ENCODE measurements at places on chromosomes 1 and 21. TPM values are rescaled to one million over a fixed set of nuclear protein-coding genes. Genes with fewer than 3 reads are reported as not detected.

- no peak for DNase-seq
Observed at GRCh38 chr21:44078411-44078981, 28.7 kb upstream of the PWP2 start.

DNA sequence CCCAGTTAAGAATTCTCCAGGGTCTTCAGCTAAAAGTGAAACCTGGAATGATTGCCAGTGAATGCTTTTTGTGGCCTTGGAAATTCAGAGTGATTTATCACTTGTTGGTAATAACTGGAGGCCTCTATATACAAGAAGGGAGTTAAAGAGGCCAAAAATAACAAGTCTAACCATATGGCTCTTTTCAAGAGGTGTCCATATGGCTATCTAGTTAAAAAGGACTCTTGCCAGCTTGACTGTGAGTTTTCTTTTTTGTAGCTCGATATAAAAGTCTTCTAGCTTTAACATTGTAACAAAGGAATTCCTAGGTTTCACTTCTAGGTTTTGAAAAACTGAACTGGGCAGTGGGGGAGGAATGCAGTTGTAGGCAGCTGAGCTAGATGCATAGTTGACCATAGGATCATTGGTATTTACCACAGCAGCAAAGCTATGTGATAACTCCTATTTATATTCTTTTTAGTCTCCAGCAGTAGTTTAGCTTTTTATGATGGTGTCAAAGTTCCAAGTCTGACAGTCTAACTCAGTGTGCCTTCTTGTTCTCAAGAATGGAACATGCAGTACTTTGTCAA, 44.4 kb downstream of the CACHD1 start:
- no peak for DNase-seq

TCEA3 gene
- 4.0 TPM for total RNA-seq

OR10Z1 gene
- not detected for total RNA-seq

CA6 gene
- total RNA-seq = not detected

DYNLT5 gene
- 0.35 TPM for total RNA-seq

All from osteocyte (in vitro differentiated cells).